Fibroblast of pulmonary artery (primary cell): ENCODE measurements at places on chromosomes 1 and 21.
A peak's percentile ranks its signal among the peaks of the same experiment; 100 is the strongest.

DNA sequence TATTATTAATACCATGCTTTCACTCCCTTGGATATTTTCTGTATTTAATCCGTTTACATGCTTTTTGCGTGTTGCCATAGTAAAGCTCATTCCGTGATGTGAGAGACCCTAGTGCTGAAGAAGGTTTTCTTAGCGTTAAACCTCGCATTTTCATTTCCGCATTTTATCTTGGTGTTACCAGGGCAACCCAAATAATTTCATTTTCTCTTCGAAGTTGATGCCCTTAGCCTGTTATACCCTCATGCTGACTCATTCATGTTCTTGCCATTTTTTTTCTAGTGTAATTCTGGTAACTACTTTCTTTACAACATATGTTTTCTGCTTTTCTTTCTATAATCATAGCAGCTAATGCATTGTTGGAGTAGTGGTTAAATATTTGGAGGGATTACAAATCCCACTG, 37.2 kb downstream of the LRRC8C start:
- peak; percentile 80 for DNase-seq

GRCh38 chr1:9263984-9264872, 28.5 kb upstream of the SPSB1 start:
- DNase-seq: no peak

DNA sequence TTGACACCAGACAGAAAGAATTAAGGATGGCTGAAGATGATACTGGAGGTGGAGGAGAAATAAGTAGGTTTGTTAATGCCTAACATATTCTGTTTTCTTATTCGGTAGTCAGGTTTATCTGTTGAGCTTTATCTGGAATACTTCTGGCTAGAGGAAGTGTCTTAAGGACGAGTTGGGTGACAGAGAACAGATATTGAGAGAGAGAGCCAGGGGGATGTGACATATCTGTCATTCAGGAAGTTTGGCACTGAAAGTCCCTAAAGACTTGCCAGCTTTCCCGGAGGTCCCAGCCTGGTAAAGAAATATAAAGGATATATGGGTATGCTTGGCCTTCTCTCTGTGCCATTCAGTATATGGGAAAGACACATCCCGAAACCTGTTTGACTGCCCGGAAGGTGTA, 280.6 kb downstream of the ZP4 start:
- no peak for DNase-seq

DNA sequence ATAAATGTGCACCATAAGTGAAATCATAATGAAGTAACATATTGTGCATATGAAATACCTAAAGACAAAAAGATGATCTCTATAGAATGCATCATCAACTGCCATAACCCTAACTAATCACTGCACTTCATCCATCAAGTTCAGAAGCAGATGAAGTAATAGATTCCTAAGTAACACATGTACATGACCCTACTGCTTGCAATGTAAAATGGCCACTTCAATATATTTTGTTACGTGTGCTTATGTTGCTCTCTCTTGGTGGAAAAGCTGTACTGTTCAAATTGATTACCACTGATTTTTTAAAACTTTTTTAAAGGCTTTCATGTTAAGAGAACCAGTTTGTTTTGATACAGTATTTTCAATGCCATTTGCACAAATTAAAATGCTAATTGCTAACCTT, 141.8 kb downstream of the TTLL7 start:
- DNase-seq: peak; percentile 46

- no peak for DNase-seq
Measured at GRCh38 chr1:75733661-75734060, 9.2 kb downstream of the ACADM start.

GRCh38 chr1:241457421-241457820, 62.1 kb downstream of the FH start:
- no peak for DNase-seq

DNA sequence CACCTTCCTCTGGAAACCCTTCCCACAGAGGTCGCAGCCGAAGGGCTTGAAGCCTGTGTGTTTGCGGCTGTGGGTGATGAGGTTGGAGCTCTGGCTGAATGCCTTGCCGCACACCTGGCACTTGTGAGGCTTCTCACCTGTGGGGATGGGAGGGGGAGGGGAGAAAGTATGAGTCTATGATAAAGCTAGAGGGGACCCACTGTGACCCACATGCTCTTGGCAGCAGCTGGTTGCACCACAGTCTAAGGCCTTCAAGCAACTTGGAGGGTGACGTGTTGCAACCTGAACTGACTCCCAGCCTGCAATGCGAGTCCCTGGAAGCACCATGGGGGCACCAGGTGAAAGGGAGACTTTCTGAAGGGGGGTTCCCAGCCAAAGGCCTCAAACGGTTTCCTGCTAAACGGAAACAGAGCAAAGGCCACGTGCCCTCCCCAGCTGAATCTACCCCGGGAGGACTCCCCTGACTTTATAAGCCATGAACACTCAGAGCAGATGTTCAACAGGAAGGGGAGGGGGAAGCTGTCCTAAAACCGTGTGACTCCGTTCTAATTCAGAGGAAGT, 10.6 kb downstream of the GFI1 start:
- no peak for DNase-seq

DNA sequence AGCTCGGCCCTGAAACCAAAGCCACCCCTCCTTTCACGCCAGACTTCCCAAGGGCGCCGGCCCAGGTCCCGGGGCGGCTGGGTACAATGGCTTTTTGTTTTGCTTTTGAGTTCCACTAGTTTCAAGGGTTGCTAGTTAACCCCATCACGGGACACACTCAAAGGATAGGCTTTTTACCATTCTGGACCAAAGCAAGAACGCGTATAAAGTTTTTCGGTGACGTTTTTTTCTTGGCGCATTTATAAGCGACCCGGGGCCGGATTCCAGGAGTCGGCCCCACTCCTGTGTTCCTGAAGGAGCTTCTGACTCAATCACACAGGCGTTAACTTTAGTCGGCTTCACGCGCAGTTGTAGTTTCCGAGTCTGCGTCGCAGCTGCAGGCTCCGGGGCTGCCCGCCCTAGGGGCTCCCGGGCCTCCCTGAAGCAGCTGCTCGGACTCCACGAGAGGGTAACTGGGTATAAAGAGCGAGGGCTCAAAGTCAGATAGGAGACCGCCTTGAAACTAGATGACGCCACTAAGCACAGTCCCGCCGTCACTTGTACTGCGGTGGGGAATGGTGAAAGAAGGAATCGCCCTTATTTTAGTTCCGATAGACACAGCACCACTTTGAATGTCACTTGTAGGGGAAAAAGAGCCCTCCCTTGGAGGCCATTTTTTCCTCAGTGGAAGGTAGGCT, 707 bp upstream of the KLHL21 start:
- peak; percentile 81 for DNase-seq

GRCh38 chr1:62809788-62810187, 25.9 kb downstream of the ATG4C start:
- DNase-seq: no peak

- DNase-seq: no peak
Measured at GRCh38 chr1:53063744-53064515, 1.9 kb downstream of the PODN start.

DNA sequence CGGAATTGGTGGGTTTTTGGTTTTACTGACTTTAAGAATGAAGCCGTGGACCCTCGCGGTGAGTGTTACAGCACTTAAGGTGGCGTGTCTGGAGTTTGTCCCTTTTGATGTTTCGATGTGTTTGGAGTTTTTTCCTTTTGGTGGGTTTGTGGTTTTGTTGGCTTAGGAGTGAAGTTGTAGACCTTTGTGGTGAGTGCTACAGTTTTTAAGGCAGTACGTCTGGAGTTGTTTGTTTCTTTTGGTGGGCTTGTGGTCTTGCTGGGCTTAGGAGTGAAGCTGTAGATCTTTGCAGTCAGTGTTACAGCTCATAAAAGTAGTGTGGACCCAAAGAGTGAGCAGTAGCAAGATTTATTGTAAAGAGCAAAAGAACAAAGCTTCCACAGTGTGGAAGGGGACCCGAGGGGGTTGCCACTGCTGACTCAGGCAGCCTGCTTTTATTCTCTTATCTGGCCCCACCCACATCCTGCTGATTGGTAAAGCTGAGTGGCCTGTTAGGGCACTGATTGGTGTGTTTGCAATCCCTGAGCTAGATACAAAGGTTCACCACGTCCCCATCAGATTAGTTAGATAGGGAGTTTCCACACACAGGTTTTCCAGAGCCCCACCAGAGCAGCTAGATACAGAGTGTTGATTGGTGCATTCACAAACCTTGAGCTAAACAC, 20.9 kb downstream of the HENMT1 start:
- no peak for DNase-seq

DNA sequence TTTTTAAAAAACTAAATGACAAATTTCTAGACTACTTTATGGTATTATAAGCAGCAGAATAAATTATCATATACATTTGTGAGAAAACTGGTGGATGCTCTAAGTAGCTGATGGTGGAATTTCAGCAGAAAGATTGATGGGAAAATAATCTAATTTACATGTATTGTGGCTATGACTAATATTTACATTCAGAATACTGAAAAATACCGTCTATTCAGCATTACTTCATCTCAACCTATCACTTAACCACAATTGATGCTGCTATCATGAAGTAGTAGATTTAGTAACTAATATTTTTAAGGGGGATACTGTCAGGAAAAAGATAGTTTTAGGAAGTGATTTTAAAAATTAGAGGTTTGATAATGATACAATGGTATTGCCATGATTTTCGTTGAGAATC, 137.9 kb downstream of the IFI44 start:
- no peak for DNase-seq

GRCh38 chr1:47568763-47569162, 130.9 kb downstream of the FOXD2 start:
- DNase-seq: no peak

- no peak for DNase-seq
Measured at GRCh38 chr1:96771847-96772246, 50.3 kb downstream of the PTBP2 start.

DNA sequence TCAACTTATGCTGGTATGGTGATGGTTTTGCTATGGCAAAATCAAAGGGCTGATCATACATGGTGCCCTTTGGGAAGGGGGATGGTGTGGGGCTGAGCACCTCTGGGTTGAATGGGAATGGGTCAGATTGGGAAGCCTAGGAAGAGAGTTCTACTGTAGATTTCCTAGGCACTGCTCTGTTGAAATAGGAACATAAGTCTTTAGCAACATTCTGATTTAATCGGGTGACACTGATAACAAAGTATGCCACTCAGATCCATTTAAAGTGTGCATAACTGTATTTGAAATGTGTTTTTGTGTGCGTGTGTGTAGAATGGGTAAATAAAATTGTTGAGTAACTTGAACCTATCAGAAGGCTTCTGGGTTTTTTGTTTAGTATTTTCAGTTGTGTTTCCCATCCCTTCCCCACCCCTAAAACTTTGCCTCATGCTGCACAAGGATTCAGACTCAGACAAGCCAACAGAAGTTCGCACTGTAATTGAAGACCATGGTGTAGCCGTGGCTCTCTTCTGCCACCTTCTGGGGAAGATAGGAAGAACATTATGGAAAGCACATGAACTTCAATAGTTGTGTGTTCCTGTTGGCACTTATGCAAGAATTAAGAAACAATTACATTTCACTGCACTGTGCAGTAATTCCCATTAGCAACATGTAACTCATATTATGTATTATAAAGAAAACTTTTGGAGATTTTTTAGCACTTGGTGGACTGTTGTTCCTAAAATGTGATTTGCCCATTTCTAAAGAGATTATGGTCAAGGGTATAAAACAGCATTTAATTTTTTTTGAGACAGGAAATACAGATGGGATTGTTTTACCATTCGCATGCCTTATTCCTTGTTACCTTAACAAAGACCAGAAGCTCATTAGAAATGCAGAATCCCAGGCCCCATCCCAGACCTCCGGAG, 10.9 kb upstream of the C4BPB start:
- DNase-seq: peak; percentile 88

GRCh38 chr1:69913977-69914376, 291.4 kb downstream of the LRRC40 start:
- peak; percentile 89 for DNase-seq

DNA sequence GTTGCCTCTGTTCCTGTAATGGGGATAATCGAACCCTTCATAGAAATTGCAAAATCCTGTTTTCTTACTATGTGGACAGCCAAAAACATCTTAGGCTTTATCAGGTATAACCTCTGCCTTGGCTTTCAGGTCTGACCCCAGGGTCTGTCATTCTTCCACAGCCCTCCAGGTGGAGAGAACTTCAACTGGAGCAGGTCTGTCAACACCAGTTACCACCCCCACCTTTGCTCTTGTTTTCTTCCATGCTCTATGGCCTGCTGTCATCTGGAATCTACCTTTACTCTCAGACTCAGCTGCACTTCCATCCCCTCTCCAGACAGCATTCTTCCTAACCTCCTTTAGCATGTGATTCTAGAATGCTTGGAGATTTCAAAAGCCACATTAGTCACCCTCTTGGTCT, 10.4 kb upstream of the GJA9 start:
- no peak for DNase-seq

- DNase-seq: no peak
Measured at GRCh38 chr1:31148409-31148808, 82.9 kb upstream of the PUM1 start.

DNA sequence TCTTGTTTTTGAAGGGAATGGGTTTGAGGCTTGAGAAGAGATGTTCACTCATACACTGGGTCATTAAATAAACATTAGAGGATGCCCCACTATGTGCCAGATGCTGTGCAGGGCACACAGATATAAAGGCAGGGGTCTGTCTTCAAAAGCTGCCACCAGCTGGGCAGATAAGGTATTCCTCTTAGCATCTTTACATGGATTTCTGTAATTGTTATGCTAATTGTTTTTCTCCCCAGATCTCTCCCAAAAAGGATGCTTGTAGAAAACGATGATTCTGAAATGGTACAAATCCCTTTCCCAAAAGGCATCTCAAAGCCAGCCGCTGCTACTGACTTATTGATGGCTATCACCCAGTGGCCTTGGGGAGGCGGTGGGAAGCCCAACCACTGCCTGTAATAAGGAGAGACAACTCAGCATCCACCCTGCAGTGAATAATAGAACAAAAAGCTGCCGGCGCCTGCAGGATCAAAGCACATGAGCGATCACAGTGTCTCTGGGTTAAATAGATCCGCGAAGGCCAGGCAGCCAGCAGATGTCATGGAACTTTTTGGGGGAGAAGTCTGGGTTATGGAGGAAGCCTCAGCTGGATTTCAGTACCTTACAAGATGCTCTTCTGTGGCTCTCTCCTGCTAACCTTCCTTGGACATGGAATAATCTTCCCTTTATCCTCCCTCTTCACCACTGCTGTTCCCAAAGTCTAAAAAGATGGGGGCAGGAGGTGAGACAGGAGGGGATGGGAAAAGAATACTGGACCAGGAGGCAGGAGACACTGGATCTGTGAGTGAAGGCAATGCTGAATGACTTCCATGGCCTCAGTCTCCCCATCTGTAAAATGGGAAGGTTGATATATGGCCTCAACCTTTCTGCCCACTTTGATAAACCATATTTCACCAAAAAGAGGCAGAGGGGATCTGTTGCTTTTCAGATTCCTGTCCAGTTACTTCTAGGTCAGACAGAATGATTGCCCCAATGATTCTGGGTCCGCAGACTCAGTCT, 54.8 kb upstream of the CD34 start:
- no peak for DNase-seq

DNA sequence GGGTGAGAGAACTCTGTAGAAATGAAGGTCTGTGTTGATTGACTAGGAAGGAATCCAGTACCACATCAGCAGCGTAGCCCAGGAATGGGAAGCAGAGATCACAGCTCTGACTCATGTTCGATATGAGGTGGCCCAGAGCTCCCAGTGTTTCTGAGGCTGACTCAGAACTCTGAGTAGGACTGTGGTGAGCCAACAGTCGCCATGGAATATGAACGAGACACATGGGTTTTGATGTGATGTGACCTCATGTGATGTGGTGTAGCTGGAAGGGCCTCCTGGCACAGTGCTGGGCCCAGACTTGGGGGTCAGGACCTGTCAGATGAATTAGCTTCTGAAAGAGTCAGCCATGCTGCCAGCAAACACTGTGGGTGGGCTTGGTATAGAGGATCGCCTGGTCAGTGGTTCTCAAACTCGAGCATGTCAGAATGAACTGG, 237.0 kb downstream of the MRPL39 start:
- peak; percentile 89 for DNase-seq
